Urothelium cell line (cell line): ENCODE measurements at places on chromosomes 3 and 15.

GRCh38 chr15:101024073-101024695, 105.0 kb downstream of the LRRK1 start:
- no peak for DNase-seq

- DNase-seq, result no peak
Measured at GRCh38 chr3:71702131-71703024, 22.8 kb downstream of the EIF4E3 start.

DNA sequence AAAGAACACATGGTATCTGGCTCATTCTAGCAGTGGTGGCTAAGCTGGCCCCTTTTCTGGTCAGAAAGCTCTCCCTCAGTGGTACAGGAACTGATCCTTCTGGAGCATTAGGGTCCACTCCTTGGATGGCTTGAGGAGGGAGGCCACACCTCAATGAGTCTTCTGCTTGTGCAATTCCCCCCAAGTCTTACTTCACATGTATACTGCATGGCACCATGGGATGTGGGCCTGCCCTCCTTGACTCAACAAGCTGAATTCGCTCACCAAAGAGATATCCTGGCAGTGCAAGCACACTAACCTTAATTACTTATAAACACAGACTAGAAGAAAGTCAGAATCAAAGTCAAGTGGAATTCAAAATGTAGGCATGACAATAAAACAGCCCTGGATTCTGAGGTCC, 133.8 kb upstream of the SLC2A2 start:
- DNase-seq, result no peak

DNA sequence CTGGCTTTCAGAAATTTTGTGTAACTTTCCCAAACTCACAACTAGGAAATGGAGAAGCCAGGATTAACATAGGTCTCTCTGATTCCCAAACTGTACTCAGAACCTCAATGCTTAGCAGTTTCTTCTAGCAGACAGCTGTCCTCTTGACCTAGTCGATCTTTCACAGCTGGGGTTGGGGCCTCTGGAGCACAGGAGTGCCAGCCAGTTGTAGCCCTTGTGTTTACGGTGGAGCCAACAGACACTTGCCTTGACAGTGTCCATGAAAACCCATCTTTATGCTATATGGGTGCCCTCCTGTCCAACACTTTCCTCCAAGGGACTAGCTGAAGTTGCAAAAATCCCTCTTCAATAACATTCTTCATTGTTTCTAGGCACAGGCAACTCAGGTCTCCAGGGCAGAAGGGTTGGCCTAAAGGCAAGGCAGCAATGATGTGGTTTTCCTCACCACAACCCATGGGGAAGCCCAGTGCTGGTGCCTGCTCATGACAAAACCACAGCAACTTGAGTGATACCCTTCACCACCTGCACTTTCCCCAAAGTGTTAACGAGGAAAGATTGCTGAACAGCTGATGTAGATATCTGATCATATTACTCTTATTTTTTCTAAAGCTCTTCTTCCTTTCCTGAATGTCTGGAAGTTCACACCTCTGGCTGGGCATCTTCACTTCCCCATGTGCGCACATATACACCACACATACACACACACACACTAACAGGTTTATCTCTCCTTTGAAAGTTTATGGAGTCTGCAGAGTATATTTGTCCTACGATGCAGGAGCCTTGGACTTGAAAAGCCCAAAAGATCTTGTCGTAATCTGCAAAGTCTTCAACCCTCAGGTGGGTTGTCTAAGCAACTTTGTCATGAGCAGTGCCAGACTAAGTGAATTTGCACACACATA, 11.0 kb upstream of the KNG1 start:
- DNase-seq, result no peak

- no peak for DNase-seq
Measured at GRCh38 chr15:81523867-81524266, 149.9 kb upstream of the TMC3 start.

- no peak for DNase-seq
Measured at GRCh38 chr3:128825117-128825725, 54.2 kb upstream of the ACAD9 start.

DNA sequence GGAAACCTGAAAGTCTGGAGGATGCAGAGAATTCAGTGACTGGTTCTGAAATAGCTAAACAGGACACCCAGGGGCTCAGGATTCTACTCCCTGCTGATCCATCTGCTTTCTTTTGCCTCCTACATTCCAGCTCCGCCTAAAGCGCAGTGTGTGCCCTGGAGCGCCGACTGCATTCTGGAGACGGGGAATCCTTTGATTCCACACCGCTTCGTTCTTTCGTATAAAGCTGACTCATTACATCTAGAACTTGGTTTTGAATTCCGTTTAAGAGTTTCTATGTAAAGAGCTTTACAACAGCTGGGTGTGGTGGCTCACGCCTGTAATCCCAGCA, 61.8 kb downstream of the SENP2 start:
- no peak for DNase-seq

DNA sequence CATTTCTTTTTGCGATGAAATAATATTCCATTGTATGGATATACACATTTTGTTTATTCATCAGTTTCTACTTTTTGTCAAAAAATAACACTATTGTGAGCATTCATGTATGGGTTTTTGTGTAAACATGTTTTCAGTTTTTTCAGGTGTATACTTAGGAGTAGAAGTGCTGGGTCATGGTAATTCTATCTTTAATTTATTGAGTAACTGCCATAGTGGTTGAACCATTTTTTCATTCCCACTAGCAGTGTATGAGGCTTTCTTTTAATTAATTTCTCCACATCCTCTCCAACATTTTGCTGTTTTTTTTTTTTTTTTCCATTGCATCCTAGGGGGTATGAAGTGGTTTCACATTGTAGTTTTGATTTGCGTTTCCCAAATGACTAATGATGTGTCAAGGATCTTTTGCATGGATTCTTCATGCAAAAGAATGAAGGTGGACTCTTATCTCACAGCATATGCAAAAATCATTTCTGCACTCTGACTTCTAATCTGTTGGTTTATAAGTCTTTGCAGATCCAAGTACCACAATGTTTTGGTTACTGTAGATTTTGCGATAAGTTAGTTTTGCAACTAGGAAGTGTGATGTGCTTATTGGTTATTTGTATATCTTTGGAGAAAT, 12.6 kb downstream of the ATP2C1 start:
- no peak for DNase-seq

DNA sequence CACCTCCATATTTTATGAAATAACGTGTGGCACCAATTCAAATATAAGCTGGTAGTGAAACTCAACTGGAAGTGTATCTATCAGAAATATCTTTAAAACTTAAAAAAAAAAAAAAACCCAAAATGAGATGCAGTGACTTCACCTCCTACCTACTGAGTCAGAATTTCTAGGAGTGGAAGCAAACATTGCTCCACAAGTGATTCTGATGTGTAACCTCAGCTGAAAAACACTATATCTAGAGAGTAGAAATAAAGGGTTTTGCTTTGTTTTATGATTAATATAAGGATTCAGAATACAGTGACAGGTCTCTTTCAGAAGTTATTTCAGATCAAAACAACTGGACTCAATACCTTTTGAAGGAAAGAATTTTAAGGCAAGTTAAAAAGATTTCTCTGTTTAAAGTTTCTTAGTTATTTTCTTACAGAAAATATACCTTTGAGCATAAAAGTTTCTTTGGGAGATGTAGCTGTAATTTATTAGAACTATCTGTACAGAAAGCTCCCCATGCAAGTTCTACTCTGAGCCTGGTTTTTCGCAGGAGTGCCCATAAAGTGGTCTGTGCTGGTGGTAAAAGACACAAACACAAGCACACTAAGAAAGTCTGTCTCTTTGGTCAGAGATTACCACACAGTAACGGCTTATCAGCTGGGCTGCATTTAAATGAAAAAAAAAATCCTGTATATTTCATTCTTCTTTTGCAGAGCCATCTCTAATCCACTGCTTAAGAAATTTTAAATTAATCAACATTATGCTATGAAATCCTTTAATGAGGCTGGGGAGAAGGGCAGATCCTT, 59.9 kb upstream of the PPIB start:
- DNase-seq, result no peak

DNA sequence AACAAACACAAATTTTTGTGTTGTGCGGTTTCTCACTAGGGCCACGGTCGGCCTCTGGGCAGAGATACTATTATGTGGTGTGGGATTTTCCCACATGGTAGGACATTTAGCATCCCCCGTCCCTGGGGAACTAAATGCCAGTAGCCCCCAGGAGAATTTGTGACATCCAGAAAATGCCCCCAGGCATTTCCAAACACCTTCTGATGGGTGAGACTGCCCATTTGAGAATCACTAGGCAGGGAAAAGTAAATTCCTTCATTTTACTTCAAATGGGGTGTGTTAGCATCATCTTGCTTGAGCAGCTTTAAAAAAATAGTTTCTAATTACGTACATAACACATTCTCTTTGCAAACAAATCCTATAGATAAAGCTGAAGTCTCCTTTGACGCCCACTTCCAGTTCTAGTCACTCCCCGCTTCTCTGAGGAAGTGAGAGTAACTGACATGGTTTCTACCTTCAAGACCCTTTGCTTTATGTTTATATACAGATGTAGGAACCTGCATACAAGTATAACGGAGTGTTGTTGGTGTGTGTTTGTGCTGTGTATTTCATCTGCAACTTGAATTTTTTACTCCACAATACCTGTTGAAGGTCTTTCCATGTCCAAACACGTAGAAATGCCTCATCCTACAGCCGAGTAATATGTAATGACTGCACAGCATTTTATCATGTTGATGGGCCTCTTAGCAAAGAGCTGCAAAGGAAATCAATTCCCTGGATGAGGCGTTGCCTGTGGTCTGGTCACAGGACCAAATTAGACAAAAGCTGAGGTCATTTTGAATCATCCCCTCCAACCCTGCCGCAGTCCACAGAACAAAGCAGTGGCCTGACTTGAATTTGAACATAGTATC, 31.4 kb upstream of the ZBTB38 start:
- DNase-seq, result peak; percentile 54

- no peak for DNase-seq
Measured at GRCh38 chr3:53003320-53003719, 42.6 kb downstream of the SFMBT1 start.

- no peak for DNase-seq
Measured at GRCh38 chr15:101169495-101170071, 82.3 kb downstream of the CHSY1 start.

- DNase-seq, result no peak
Measured at GRCh38 chr3:123706871-123707270, 122.0 kb upstream of the HACD2 start.

DNA sequence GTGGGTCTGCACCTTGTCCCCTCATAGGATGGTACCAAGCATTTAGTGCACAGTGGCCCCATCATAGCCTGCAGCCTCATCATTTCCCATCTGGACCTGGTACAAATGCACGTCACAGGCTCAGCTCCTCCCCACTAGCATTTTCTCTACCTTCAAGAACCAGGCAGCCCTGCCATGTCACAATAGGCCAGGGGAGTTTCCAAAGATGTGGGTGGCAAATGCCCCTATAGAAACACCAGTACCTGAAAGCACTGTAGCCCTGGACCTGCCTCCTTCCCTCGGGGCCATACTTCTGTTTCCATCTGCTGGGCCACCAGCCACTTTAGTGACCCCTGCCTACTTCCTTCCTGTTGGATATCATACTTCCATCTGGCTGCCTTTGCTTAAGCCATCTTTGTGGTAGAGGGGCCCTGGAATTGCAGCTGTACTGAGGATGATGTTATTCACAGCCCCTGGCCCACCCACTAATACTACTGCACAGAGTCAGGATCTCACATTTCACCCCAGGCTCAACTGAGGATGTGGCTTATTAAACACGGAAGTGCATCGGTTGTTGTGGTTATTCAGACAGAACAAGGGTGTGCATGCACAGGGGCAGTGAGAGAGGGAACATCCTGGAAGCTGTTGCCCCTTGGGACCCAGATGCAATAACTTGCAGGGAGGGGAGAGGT, 3.8 kb downstream of the TCTA start:
- no peak for DNase-seq

GRCh38 chr15:48850648-48851047, 27.3 kb upstream of the EID1 start:
- DNase-seq, result no peak

- DNase-seq, result no peak
Measured at GRCh38 chr3:78881501-78881900, 886.3 kb downstream of the ROBO1 start.

DNA sequence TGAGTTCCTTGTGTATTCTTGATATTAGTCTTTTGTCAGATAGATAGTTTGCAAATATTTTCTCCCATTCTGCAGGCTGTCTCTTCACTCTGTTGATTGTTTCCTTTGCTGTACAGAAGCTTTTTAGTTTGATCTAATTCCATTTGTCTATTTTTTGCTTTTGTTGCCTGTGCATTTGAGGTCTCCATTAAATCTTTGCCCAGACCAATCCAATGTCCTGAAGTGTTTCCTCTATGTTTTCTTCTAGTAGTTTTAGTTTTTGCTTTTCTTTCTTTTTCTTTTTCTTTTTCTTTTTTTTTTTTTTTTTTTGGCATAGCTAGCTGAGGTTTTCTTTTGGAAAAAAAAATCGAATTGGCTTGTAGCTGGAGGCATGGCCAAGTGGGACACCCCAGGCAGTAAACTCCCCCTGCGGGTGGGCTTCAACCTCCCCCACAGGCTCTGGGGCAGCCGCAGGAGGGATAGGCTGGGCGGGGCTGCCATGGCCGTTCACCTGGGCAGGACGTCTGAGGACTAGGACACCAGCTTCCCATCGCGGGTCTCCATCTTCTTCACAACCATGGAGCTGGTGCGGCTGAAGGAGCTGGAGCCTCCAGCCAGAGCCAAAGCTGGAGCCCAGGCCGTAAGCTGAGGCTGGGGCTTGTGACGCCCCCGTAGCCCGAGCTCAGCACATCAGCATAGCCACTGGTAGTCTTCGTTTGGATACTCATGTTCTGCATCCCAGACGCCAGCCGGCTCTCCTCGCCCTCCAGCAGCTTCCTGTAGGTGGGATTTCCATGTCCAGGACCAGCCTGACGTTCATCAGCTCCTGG, 16.2 kb upstream of the PSTPIP1 start:
- DNase-seq, result no peak

GRCh38 chr15:75037685-75038084, 14.3 kb downstream of the PPCDC start:
- no peak for DNase-seq

- no peak for DNase-seq
Measured at GRCh38 chr3:197308591-197308990, 10.2 kb upstream of the DLG1 start.
